ENCODE measurements at places on chromosomes 6 and 20.

DNA sequence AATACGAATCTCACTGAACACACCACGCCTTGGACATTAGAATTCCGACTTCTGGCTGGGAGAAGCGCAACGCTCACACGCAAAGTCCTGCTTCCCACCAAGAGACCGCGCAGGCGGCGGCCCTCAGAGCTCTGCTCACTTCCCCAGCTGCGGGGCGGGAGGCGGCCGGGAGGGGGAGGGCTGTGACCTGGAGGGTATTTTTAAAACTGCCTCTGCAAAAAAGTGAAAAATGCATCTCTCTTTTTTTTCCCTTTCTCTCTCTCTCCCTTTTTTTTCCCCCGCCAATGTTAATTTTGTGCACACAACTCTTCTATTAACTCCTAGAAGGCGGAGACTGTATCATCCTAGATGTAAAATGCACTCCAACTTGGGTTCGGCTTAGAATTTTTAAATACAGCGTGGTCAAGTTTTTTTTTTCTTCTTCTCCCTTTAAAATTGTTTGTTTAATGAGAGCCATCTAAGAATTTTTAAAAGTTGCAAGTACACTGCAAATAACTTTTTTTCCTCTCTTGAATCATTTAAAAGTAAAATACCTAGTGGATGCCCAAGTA is 66.4 kb downstream of the STX11 start:
- no peak for DNase-seq

DNA sequence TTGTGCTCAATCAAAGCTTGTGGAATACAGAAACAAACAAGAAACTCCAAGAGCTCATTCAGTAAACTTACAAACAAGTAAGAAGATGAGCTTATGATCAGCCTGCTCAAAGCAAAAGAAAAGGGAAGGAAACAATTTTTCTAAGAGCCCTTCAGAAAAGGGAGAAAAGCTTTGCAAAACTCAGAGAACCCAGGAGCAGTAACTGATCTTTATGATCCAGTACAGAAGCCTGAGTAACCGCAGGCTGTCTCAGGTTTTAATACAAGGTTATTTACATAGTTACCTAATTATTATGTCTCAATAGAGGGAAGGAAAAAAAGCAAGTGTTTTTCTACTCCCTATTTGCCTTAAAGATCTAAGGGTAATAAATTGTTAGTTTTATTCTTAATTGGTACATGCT is 226.5 kb downstream of the MAFB start:
- no peak for DNase-seq

- DNase-seq = no peak
These were observed 35.9 kb downstream of the ID4 start for GRCh38 chr6:19873031-19873430.

DNA sequence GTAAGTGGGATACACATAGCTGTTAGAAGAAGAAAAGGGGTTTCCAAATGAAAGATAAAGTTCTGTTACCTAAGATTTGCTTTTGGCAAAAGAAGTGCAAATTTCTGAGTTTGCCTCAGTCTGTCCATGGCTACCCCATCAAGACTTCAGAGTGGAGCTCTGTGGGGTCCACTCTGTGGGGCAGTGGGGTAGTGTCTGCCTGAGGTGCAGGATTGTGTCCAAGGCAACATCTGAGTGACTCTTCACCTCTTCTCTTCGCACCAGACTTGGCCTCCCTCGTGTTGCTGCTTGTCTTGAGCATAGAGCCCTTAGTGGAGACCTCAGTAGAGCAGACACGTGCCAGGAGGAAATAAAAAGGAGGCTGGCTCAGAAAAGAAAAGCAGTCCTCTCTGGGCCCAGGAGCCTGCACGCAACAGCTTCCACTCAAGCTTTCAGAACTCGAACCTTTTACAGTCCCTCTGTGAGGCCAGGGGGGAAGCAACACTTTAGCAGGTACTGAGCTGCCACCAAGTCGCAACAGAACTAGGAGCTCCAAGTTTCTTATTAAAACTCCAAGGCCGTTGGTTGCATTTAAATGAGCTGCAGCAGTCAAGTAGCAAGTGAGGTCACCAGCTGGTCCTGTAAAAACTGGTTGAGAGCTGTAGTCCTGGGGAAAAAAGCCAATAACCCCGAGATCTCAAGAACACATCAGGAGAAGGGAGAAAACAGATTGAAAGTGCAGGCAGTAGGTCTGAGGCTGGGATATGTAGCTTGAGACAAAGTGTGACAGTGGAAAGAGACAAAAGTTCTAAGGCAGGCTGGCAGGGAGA is 413.5 kb downstream of the CDC5L start:
- no peak for DNase-seq

DNA sequence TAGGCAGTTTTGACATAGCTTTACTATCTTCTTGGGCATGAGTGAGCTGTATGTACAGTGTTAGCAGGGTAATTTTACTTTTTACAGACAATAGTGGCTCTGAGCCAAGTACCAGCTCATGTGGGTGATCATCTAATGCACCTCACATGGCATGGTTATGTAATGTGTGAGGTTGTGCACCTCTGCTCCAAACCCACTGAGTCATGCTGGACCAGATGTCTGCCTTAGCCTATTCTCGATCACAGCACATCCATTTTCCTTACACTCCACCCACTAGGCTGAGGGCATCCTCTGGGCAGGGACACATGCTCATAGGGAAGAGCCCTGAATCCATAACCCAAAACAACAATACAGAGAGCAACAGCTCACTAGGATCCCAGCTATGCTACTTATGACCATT is 71.6 kb upstream of the FBXL4 start:
- DNase-seq = no peak

DNA sequence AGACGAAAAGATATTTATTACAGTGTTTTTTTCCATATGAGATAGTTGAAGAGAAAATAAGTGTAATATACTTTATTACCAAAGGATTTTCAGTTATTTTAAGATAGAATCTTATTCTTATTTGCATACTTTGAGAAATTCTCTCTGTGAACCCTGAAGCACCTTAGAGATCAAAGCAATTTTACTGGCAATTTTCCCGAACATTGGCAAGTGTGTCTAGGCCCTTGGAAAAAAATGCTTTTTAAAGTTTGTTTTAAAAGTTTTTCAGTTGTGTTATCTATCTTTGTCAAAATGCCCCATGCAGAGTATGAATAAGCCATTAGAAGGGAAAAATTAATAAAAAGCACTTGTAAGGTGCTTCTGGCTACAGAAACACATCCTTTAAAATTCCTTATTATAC is 276.8 kb upstream of the HSF2 start:
- no peak for DNase-seq

DNA sequence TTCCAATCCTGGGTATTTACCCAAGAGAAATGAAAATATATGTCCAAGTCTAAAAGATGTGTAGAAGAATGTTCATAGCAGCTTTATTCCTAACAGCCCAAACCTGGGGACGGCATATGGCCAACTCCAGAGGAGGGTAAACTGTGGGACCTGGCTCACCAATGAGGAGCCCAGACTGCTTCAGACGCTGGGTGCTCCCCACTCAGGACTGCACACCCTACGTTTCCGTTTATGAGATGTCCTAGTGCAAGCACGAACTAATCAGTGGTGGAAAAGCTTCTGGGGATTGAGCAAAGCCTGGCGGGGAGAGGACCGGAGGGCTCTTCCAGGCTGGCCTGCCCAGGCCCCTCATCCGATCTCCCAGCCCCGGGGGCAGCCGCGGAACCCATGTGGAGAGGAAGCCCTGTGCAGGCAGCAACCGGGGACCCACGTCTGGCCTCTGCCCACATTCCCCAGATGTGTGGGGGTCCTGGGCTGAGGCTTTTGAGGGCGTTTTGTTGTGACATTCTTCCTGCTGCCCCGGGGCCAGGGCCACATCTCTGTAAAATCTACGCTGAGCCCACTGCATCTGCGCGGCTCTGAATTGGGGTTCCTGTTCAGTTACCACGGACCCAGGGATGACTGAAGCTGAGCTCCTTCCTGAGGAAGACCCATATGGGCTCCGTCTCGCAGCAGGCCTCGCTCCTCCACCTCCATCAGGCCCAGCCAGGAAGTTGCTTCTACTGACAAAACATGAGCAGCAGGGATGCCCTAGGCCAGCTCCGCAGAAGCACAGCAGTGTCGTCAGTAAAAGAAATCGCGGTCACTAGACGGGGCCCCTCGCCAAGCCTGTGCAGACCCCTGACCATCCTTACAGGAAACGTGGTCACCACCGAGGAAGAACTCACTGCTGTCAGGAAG is 188.0 kb downstream of the DLL1 start:
- no peak for DNase-seq

DNA sequence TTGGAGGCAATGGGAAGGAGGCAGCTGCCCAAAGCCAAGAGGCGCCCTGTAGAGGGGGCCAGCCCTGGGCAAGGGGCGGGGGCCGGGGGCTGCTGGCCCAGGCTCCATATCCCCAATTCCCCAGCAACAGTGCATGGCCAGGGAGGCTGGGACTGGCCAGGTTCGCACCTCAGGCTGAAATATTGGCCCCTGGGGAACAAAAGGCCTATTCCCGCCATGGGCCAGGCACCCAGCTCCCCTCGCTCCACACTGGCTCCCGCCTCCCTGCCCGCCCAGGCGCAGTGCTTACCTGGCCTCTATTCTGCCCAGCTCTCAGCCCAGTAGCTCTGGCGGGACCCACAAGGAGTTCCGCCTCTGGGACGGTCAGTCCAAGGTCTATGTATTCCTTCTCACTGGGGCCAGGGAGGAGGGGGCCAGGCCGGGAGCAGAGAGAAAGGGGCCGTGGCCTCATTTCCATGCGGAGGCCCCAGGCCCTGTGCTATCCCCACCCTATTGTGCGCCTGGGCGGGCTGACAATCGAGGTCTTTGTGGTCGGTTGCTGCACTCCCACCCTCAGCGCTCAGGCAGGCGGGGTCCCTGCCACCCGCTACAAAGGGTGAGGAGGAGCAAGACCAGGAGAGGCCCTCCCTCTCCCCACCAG is 42.3 kb downstream of the YTHDF1 start:
- DNase-seq = no peak
